ENCODE measurements at places on chromosomes 12 and 14.

DNA sequence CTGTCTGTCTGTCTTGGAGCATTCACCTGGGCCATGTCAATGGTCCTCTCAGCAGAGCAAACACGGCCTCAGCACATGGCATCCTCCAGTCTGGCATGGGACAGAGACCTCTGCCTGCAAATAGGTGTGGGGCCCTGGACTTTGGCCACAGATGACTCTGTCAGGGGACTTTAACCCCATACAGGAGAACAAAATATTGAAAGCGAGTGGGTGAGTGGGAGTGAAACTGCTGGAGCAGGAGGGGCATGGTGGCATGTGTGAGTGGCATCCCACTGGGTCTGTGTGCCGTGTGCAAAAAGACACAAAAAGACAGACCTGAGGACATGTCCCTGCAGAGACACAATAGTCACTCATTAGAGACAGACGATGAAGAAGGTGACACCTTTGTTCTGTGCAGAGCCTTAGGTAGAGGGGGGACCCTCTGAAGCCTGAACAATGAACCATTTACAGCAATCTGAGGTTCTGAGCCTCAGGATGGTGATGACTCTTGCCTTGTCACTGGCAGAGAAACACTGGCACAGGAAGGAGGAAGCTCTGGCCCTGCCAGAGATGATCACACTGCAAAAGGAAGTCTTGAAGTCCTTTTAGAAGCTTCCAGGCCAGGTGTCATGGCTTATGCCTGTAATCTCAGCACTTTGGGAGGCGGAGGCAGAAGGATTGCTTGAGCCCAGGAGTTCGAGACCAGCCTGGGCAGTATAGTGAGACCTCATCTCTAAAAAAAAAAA, 7.5 kb downstream of the LAG3 start:
- no peak for DNase-seq

DNA sequence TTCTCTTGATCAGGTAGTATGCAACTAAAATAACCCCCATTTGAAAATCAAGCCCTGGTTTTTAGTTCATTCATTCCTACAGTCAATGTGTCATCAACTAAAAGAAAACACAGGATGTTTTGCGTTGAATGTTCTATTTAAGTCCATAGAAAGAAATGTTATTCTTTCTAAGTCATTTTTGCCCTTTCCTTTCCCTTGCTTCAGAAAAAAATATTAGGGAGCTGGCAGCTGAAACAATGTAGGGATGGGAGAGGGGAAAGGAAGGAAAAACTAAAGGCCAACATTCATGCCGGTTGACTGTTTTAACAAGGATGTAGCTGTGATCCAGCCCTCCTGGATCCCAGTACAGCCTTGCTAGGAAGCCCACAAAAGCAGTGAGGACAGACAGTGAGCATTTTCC, 155.1 kb downstream of the BTG1 start:
- DNase-seq: no peak

DNA sequence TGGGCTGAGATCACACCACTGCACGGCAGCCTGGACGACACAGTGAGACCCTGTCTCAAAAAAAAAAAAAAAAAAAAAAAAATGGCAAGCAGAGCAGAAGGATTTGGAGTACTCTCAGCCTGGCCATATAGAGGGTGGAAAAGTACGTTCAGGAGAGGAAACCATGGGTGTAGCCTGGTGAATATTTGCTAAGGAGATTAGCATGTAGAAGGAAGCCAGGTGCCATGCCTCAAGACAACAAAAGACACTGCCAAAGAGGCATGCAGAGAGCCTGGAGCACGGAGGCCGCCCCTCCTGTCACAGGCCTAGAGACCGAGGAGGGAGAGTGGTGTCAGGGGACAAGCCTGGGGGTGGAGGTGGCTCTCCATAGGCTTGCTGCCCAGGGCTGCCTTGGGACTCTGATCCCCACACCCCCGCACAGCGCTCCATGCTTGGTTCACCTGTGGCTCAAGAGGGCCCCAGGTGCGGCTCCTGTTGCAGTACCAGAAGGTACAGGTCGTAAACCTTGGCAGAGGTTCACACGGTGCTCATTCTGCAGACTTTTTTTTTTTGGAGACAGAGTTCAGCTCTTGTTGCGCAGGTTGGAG, 27.9 kb upstream of the DEGS2 start:
- no peak for DNase-seq

- no peak for DNase-seq
These were observed 9.4 kb downstream of the KRT80 start for GRCh38 chr12:52182384-52182783.

All from GF-D8 (cell line).